Stimulated activated CD8-positive, alpha-beta memory T cell treated with anti-CD3 and anti-CD28 coated beads, Interleukin-2, amount 100 ng/mL, for 48 hours (primary cell): ENCODE measurements at places on chromosomes 2 and 18.

- no peak for DNase-seq
These were observed 86.7 kb downstream of the VIT start for GRCh38 chr2:36783246-36783645.

GRCh38 chr18:35413163-35413511 is 36.0 kb upstream of the ZNF396 start:
- no peak for DNase-seq

GRCh38 chr18:48688961-48689360 is 150.1 kb downstream of the CTIF start:
- no peak for DNase-seq

DNA sequence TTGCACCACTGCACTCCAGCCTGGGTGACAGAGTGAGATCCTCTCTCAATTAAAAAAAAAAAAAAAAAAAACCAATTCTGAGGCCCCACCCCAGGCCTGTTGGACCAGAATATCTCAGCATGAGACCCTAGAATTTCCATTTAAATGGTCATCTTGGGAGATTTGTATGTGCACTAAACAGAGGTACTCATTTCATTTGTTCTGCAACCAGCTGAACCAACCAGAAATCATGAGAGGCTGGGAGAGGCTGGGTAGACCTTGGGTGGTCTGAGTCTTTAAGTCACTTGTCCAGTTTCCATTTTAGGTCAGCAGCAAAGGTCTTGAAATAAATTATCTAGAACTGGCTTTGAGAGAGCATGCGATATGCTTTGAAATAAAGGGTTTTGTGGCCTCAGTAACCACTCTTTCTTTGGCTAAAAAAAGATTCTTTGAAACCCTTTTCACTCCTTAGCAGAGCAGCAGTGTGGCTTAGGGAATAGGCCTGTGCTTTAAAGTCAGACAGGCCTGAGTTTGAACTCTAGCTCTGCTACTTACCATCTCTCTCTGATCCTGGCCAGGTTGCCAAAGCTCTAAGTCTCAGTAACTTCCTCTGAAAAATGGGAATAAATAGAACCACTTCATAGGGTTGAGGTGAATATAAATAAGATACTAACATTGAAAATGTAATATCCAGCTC is 52.6 kb downstream of the QPCT start:
- no peak for DNase-seq

DNA sequence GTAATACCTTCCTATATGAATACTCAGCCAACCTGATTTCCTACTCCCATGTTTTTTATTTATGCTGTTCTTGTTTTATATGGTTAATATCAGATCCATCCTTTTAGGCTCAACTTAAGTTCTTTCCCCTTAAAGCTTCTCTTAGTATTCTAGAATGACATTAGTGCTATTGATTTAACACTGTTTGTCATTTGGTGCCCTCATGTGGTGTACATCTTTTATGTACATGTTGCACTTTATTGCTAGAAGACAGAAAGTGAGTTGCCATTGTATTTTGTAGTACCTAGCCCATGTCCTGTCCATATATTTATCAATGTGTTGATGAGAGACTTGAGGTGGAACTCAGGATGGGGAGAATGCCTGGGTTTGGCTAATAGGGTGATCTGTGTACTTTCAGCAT is 2.5 kb downstream of the HTRA2 start:
- DNase-seq, result no peak

GRCh38 chr2:199163613-199164458 is 293.9 kb downstream of the SATB2 start:
- DNase-seq, result no peak

DNA sequence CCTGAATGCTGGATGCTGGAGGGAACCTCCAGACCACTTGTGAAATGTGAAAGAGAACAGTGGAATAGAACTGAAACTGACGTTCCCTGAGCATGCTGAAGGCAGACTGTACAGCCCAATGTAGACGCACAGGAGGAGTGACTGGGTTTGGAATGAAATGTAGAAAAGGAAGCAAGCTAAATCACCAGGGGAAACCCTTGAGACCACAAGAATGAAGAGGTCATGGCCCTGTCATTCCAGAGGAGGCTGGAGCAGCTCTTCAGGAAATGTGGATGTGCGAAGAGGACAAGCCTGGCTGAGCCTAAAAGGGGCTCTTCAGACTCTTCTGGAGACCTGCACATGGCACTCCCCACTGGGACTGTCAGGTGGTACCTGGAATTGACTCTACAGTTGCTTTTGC is 118.5 kb upstream of the ALPP start:
- no peak for DNase-seq

GRCh38 chr18:21853775-21854552 is 113.4 kb downstream of the MIB1 start:
- DNase-seq, result no peak

DNA sequence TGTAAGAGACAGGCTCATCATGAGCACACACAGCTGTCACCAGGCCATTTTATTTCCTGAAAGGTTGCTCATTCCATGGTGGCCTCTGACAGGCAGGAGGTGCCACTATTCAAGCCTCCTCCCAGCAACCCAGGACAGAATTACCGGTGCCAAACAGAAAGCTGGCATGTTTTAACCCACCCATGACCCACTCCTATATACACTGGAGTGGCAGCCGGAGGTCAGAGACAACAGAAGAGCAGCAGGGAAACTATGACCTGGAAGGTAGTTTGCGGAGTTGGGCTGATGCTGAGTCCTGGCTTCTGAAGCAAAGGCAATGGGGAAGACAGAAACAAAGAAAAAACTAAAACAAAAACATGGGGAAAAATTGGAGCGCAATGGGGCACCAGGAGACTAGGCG is 2.3 kb downstream of the RFTN2 start:
- no peak for DNase-seq

- DNase-seq, result no peak
These were observed 7.7 kb downstream of the HMSD start for GRCh38 chr18:63956755-63957154.

GRCh38 chr2:233831011-233831721 is 23.2 kb downstream of the HJURP start:
- DNase-seq, result no peak

DNA sequence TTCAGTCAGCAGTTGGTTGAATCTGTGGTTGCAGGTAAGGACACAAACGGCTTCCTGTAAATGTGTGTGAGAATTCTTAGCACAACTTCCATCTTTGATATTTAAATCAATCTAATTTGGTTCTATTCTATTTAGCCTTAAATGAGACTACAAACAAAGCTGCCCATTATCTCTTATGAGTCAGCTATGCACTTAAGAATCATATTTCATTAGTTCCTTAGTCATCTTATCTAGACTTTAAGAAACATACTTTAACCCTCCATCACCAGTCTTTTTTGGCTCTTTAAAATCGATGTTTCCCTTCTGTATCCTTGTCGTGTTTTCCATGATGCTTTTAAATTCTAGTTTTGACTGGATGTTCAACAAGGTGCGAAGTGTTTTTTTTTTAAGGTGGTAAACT is 114.4 kb upstream of the TMEM200C start:
- DNase-seq, result no peak

GRCh38 chr2:53095664-53096063 is 671.9 kb upstream of the CHAC2 start:
- no peak for DNase-seq
